ENCODE measurements at places on chromosomes 5 and 9.

DNA sequence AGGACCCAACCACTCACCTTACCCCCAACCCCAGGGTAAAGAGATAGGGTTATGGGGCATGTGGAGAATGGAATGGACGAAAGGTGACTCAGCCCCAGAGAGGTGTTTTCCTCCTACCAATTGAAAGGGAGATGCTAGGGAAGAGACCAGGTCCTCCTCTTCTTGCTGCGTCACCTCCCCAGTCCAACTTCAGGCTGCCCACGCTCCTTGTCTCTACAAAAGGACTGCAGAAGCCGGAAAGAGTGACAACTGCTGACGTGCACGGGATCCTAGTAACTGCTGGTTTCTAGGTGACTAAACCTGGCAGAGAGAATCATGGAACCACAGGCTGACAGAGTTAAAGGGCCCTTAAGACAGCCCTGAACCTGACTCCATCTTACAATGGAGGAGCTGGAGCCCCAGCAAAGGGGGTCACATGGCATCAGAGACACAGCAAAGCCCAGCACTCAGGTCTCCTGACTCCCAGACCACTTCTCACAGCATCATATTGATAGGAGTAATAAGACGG lies 2.2 kb downstream of the GPX3 start:
- no peak for DNase-seq

- peak; percentile 77 for DNase-seq
Measured at GRCh38 chr5:150411245-150411979, 1.3 kb downstream of the CD74 start.

DNA sequence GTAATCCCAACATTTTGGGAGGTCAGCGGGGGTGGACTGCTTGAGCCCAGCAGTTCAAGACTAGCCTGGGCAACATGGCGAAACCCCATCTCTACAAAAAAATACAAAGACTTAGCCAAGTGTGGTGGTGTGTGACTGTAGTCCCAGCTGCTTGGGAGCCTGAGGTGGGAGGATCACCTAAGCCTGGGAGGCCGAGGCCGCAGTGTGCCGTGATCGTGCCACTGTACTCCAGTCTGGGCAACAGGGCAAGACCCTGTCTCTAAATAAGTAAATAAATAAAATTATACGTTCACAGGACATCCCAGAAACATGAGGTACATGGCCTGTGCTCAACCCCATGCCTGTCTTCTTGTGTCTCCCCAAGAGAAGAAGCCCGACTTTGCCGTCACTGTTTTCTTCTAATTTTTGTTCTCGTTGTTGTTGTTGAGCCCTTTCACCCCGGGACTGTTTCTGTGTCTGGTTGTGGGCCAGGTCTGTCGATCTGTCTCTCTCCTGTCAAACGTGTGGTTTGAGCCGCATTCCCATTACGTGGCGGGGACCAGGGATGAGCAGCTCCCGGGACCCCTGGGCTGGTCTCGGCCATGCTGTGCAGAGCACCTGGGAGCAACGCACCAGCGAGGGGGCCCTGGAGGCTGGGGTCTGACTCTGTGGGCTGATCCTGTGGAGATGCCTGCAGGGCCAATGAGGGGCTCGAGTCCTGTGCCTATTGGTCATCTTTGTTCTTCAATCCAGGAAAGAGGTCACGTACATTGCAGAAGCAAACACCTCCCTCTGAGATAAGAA lies 32.2 kb downstream of the NACC2 start:
- DNase-seq, result no peak

GRCh38 chr5:178590141-178590923 lies at the start of gene COL23A1:
TSS of gene COL23A1 (minus strand) at chr5:178590393.
- peak; percentile 34 for DNase-seq

GRCh38 chr5:171840066-171840465 lies 54.4 kb downstream of the SMIM23 start:
- DNase-seq, result no peak

- no peak for DNase-seq
Measured at GRCh38 chr9:124881138-124881743, 19.3 kb downstream of the ARPC5L start.

DNA sequence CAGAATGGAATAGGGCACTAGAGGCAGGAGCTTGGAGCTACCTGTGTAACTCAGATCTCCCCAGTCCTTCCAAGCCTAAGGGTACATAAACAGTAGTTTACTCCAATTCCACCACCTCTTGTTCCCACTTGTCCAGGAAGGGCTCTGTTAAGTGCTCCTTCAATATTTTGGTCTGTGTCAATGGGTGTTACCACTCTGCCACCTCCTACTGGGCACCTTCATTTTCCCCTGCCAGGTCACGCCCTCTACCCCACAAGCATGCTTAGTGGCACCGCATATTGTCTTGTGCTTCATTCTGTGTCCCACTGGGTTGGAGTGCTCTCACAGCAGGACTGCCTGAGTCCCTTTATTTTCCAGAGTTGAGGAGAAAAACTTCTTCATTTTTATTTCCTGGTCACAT lies 459.8 kb downstream of the ARHGEF28 start:
- no peak for DNase-seq

GRCh38 chr5:107486489-107486888 lies 184.2 kb downstream of the EFNA5 start:
- peak; percentile 59 for DNase-seq

GRCh38 chr5:149837680-149838269 lies 106.8 kb downstream of the PDE6A start:
- no peak for DNase-seq

DNA sequence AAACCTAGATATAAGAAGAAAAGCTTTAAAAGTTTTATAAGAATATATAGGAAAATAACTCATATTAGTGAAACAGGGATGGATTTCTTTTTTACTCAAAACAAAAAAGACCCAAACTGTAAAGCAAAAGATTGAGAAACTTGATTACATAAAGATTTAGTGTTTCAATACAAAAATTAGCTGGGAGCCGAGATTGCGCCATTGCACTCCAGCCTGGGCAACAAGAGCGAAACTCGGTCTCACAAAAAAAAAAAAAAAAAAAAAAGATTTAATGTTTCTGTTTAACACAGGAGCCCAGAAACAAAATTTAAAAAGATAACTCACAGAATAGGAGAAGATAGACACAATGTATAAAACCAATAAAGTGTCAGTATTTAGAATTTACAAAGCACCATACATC lies 45.2 kb downstream of the CDC14B start:
- DNase-seq, result no peak

DNA sequence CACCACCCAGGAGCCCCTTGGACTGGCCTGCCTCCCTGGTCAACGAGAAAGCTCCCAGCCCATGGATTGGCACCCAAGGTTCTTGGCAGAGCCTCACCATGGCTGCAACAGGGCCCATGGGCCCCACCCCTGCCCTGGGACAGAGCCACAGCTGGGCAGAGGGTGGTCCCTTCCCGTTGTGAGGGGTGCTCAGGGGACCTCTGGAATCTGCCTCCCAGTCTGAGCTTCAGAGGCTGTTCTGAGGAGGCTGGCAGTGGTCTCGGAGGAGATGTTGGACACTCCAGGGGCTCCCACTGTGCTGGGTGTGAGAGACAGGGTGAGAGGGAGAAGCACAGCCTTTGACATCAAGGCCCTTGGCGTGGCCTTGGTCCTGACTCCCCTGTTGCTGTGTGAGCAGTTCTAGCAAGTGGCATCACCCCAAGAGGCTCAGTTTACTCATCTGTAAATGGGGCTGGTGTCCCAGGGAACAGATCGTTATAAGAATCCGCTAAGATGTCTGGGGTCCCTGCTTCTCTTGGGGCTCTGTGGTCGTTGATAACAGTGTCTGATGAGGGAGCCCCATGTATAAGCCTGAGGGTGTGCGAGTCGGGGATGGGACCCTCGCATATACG lies 33.0 kb downstream of the LHX3 start:
- no peak for DNase-seq

DNA sequence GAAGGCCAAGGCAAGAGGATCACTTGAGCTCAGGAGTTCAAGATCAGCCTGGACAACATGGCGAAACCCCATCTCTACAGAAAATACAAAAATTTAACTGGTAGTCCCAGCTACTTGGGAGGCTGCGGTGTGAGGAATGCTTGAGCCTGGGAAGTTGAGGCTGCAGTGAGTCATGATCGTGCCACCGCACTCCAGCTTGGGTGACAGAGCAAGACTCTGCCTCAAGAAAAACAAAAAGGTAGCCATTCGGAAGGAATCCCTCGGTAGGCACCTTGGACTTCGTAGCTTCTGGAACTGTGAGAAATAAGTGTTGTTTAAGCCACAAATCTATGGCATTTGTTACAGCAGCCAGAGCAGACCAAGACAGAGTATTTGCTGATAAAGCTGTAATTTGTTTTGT lies 174.2 kb downstream of the DCP2 start:
- DNase-seq, result no peak

- DNase-seq, result no peak
Measured at GRCh38 chr9:128923493-128923883, 2.7 kb downstream of the PHYHD1 start.

- no peak for DNase-seq
Measured at GRCh38 chr5:131261483-131261882, 2.4 kb upstream of the CDC42SE2 start.

- no peak for DNase-seq
Measured at GRCh38 chr5:11928909-11929308, 24.7 kb upstream of the CTNND2 start.

GRCh38 chr5:36585701-36586100 lies 20.7 kb upstream of the SLC1A3 start:
- no peak for DNase-seq

- DNase-seq, result no peak
Measured at GRCh38 chr5:134209477-134210245, 16.2 kb downstream of the PPP2CA start.

DNA sequence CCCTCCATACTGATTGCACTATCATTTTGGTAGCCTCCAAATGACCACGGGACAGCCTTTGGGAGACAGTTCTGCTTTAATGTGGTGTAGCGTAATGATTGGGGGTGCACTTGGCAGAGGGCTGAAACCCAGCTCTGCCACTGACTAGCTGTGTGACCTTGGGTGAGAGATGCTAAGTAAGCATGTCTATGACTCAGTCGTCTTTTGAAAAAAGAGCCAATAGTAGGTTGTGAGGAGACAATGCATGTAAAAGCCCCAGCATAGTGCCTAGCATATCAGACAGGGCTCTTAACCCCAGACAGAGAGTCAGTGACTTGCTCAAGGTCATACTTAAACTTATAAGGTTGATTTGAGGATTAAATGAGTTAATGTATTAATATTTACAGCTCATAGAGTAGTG lies 18.0 kb upstream of the CXCL14 start:
- DNase-seq, result no peak

GRCh38 chr5:75405296-75405695 lies 68.3 kb downstream of the HMGCR start:
- no peak for DNase-seq

DNA sequence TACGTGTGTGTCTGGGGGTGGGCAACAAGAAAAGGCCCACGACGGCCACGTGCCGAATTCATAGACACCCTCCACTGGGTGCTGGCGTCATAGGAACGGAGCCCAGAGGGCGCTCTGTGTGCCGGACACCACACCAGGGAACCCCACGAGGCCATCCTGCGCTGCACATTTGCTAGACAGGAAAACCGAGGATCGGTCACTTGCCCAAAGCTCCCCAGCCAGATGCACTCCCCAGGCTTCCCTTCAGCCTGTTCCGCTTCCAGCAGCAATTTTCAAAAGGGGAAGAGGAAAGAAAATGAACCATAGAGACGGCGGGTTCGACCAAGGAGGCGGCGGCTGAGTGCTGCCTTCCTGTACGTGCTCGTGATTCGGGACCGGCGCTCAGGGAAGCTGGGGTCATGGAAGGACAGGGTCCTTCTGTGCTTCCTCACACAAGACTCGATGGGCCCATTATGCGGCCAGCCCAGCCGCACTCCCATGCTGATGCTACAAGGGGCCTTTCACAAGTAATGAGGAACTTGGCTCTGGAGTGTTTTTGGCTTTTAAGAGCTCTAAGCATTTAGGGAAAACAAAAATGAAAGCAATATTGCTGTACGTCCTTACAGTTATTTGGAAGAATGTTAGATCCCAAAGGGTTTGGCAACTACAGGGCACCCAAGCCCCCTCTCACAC lies 124.6 kb upstream of the SARDH start:
- DNase-seq, result peak; percentile 6

GRCh38 chr5:65103756-65104440 lies 335.2 kb downstream of the CWC27 start:
- no peak for DNase-seq

GRCh38 chr5:111295649-111296048 lies 71.5 kb downstream of the CAMK4 start:
- DNase-seq, result no peak

DNA sequence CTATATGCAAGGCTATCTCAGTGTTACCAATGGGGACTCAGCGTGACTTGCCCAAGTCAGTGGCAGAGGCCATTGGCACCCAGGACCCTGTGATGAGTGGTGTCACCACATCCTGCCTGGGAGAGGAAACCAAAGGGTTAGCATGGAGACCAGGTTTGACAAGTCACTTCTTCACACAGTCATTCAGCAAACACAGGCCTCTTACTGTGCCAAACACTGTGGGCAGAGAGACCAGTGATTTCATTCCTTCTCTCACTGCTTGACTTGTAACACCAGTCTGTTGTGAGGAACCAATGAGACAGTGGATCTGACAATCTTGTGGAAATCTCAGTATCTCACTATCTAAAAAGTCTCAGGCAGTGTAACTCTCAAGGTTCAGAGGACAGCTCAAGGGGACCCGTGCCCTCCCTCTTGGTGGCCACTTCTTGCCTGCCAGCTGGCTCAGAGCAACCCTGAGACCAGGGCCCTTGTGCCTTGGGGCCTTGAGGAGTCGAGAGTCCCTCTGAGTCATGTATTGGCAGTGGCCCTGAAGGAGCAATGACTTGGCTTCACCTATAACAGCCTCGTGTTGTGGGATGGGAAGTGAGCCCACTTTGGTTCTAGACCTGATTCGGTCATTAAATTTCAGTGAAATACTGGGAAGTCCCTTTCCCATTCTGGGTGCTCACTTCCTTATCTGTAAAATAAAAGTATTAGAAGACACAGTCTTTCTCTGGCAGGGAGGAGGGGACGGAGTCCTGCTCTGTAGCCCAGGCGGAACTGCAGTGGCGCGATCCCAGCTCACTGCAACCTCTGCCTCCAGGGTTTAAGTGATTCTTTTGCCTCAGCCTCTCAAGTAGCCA lies 1.6 kb downstream of the FABP6 start:
- no peak for DNase-seq

DNA sequence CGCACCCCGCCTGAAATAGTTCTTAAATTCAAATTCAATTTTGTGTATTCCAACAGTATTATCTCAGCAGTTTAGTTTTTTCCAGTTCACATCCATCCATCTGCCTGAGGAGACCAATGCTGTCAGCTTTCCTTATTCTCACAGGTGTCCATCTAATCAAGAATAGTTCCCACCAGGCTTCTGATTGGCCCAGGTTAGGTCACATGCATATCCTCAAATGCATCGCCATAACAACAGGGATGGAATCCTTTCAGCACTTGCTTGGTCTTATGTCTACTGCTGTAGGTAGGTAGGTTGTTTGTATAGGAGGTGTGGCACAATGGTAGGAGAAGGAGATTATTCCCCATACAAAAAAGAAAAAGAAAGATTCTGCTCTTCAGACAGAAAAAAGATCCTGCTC lies 91.2 kb downstream of the UBE2R2 start:
- no peak for DNase-seq

- no peak for DNase-seq
Measured at GRCh38 chr9:116030517-116030916, 123.1 kb upstream of the PAPPA start.

GRCh38 chr5:160479926-160480325 lies 58.3 kb downstream of the PTTG1 start:
- no peak for DNase-seq

GRCh38 chr5:150523472-150524350 lies 15.8 kb downstream of the NDST1 start:
- peak; percentile 34 for DNase-seq

All from CD4-positive, alpha-beta T cell treated with Interleukin-12 subunit alpha and Interleukin-12 subunit beta, for 1 hour (primary cell).